Left forelimb (tissue), 1 donor: ENCODE measurements at places on chromosomes 7 and 10.

- DNase-seq = no peak
Observed at GRCh38 chr7:82655965-82656364, 212.4 kb upstream of the CACNA2D1 start.

DNA sequence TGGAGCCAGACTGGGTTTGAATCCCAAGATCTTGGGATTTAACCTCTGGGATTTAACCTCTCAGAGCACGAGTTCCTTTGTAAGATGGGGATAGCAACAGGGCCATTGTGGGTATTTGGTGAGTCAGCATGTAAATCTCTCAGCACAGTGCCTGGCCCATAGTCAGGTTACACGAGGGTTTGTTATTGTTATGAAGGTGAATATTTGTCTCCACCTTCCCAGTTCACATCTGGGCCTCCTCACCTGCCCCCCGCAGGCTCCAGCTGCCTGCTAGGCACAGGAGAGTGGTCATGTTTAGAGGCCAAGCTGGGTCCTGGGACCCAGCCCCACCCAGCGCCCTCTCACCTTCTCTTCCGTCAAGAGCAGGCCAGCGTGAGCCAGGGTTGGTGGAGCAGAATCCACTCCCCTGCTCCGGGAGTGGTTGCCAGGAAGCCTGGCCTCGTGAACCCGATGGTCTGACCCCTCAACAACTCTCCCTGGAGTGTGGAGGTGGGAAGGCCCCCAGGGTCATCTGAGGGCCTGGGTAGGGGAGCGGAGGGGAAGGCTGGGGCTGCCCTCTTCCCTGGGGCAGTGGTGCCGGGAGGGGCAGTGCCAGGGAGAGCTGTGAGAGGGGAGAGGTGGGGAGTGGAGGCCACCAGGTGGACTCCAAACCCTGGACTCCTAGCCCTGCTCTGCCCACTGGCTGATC lies 26.0 kb downstream of the FAM241B start:
- DNase-seq = no peak

DNA sequence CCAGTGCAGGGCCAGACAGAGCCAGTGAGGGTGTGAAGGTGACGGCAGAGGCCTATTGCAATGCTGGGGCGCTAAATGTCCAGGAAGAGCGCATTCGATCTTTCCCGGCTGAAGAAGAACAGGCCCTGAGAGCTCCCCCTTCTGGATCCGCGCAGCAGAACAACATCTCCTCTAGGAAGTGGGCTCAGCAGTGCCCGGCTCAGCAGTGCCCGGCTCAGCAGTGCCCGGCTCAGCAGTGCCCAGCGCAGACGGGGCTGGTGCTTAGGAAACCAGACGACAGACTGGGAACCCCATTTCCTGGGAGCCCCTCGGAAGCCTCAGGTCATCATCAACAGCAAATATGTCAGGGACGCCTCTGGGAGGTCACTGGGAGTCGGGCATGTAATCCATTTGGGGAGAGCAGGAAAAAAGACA lies 4.7 kb upstream of the NOS3 start:
- DNase-seq = no peak

- DNase-seq = no peak
Observed at GRCh38 chr7:88216276-88216675, 3.6 kb downstream of the SRI start.

GRCh38 chr7:76234931-76235441 lies 33.3 kb downstream of the SRRM3 start:
- peak; percentile 75 for DNase-seq

DNA sequence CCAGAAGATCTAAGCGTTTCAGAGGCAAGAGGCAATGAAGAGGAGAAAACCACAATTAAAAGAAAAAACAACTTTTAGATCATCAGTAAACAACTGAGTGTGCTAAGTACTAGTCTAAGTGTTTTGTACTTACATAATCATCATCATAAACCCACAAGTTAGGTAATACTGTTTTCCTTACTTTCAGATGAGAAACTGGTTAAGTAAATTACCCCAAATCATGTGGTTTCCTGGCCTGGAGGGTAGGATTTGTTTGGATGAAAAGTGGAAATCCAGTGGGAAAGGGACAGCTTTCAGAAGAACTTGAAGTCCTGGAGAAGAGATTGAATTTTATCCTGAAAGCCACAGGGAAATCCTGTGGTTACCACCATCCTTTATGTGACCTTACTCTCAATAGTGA lies 463.3 kb downstream of the LRMDA start:
- no peak for DNase-seq

DNA sequence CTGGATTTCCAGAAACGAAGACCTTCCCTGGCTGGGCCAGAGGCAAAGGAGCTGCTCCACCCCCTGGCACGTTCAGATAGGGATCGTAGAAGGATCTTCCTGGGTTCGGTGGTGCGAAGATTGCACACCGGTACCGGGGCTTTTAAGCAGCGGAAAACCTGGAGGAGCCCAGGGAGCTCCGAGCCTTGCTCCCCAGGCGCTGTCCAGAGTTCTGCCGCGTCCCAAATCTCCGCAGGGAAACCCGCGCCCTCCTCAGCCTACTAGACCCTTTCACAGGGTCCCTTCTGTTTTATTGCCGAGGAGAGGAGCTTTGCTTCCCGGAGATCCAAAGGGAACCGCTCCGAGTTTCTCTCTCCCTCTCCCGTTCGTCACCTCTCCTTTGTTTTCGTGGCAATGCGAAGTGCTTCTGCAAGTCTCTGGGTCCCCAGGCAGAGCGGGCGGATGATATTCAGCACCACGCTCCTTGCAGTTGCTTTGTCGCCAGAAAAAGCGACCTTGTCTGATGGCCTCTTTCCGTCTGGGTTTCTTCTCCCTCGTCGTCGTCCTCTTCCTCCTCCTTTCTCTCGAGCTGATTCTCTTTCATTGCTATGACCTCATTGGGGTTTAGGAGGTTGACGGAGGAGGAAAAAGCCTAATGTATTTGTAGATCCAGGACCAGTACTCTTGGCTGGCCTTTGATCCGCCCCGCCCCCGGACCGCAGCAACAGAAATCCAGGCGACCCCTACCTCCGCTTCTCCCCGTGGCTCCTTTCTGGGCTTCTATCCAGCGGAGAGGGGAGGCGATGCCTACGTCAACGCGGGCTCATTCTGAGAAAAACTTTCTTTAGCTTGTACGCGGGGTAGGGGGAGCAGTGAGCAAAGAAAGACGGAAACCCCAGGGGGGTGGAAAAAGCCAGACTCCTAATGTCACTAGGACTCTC lies at the start of gene TMEM196:
TMEM196 (minus strand) TSS at position 777 of the 920 bp plus-strand sequence. CDS start 921 bp downstream, outside the sequence.
- DNase-seq = peak; percentile 67

DNA sequence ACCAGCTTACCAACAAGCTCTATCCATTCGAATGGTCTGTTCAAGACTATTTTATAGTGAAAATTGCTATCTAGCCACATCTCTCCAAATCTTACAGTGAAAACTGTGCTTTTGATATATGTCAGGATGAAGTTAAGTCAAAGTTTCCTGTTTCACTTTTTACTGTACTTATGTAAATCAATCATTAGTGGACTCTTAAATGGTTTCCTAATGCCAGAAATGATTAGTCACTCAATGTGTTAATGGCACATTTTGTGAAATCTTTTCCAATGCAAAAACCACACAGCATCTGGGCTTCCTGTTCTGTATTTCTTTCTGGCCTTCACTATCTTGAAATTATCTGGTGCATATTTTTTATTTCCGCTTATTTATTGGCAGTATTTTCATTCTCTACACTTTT lies 87.3 kb upstream of the STEAP1B start:
- DNase-seq = no peak

- no peak for DNase-seq
Observed at GRCh38 chr10:7955446-7955845, 99.0 kb upstream of the GATA3 start.

GRCh38 chr7:77684030-77684429 lies 12.2 kb upstream of the RSBN1L start:
- DNase-seq = no peak

- DNase-seq = no peak
Observed at GRCh38 chr10:106816318-106817085, 348.0 kb downstream of the SORCS1 start.

DNA sequence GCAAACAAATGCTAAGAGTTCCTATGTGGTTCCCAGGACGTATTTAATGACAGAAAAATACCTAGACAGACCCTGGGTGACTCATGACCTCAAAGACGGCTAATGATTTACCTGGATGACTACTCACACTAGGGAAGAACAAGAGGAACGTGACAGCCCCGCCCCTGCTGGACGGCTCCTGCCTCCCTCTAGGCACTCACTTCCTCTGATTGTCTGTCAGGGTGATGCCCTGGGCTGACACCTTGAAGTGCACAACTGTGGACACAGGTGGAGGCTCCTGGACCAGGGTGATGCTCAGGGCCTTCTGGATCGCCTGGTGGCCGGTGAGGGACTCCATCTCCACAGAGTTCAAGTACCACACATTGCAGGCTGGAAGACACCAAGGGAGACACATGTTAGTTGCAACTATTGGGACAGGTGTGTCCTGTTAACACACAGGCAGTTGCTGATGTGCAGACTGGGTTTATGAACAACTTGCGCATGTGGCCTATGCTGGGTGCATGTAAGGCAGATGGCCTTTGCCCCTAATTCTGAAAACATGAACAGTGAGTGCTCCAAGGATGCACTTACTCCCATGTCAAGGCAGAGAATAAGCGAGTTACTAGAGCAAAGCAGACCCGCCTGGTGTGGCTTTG lies 298.3 kb downstream of the TNS3 start:
- DNase-seq = no peak

GRCh38 chr7:29587195-29587808 lies 23.7 kb downstream of the PRR15 start:
- no peak for DNase-seq

DNA sequence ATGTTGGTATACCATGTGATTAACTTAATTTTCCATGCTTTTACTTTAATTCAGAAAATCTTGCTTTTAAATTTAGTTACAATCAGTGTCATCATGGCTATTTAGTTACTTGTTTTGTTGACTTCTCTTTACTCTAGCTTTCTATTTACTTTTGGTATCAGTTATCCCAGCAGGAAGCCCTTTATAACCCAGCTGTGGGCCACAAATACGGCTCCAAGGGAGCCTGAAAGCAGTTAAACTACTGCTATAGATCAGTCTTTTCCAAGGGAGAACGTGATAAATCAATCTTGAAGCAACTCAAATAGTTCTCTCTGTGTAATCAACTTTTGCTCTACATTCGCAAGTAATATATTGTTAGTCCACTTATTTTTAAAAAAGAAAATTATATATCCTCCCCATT lies 287.4 kb downstream of the CACNA2D1 start:
- no peak for DNase-seq

DNA sequence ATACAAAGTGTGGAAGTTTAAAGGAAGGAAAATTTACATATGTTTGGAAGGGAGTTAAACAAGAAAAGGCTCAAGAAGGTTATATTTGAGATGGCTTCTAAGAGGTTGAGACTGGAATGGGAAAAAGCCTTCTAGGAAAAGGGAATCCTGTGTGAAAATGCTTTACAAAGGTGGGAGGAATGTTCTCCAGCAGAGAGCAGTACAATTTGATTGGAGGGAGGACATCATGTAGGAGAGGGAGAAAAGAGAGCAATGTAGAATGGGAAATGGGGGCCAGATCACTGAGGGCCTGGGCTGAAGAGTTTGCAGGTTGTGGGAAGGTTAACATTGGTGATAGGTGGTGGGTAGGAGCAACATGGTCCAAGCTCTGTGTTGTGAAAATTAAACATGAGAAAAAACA lies 366.9 kb downstream of the XPNPEP1 start:
- DNase-seq = no peak

DNA sequence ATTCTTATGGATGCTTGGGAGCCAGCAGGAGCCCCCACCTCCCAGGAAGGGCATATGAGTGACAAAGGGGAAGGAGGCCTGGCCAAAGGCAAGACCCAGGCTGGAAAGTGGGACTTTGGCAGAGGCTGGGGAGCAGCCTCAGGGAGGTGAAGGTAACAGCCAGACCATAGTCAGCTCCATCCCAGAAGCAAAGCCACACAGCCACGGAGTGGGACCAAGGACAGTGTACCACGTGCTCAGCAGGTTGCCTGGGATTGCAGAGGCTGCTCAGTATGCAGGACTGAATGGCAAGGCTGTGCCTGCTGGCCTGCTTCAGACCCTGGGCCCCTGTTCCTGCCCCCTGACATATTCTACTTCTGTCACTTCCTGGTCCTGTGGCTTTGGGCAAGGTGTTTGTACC lies 17.6 kb upstream of the GPR26 start:
- DNase-seq = peak; percentile 5

DNA sequence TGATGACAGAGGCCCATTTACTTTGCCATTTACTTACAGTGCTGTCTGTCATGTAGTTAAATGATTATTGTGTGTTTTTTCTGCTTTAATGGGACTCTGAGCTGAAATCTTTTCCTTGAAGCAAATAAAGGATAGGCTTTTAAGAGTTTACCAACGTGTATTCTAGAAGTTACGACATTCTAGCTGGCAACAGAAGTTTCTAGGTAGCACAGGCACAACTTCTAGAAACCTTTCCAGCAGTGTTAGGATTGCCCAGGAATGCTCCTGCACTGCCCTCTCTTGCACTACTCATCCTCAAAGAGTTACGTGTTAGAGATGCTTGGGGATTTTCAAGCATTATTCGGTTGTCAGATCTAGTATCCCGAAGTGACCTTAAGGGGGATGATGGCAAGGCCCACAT lies 42.5 kb upstream of the TMEM236 start:
- DNase-seq = no peak

DNA sequence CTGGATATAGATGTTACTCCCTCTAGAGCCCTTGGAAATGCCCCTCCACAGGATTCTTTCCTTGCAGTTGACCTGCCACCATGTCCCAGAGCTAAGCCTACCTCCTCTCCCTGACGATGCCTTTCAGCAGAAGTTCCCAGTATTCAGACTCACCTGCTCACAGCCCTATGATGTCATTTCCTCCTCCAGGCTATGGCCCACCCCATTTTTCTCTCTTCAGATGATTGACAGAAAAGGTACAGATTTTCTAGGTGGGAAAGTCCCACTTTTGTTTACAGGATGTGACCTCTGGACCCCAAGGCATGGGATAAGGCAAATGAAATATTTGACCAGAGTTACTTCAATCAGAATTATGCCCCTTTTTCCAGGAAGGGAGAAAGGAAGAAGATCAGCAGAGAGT lies 280.2 kb upstream of the PHYHIPL start:
- DNase-seq = no peak

- DNase-seq = no peak
Observed at GRCh38 chr10:94036766-94037033, 43.0 kb downstream of the PLCE1 start.

DNA sequence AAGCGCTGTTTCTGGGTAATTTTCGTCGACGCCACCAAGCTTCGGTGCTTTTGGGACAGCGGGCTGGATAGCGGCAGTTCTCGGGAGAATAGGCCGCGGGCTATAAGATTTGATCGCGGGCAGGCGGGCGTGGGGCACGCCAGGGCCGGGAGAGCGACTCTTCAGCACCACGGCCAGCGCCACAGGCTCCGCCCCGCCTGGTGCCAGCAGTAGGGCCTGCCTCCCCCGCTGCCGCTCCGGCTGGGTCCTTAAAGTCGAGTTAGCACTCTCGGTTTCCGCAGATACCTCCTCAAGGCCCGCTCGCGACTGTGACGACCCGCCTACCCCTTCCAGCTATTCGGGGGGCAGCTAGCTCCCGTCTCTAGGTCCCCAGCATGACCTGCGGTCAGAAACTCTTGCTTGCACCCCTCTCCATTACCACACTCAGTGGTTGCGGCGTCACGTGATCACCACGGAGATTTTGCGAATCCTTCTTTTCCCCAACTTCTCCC lies 9.4 kb downstream of the NXPH1 start:
- peak; percentile 87 for DNase-seq
